Heart right ventricle (tissue), 16 donors: ENCODE measurements at places on chromosomes 1 and 21.

DNA sequence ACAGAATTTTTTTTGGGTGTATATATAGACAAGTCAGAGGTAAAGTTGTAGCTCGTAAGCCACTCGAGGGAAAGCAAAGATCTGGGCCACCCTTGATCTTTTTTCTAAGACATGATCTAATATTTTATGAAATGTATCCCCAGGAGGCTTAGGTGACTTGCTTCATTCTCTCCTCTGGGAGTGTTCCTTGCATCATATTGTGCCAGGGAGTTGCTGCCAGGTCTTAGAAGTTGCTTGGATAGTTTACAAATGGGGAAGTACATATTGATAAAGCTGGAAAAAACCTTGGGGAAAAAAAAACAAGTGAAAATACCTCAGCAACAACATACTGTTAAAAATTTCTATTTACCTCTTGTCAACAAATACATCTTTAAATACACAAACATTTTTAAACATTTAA lies 110.9 kb upstream of the CYYR1 start:
- DNase-seq = no peak

DNA sequence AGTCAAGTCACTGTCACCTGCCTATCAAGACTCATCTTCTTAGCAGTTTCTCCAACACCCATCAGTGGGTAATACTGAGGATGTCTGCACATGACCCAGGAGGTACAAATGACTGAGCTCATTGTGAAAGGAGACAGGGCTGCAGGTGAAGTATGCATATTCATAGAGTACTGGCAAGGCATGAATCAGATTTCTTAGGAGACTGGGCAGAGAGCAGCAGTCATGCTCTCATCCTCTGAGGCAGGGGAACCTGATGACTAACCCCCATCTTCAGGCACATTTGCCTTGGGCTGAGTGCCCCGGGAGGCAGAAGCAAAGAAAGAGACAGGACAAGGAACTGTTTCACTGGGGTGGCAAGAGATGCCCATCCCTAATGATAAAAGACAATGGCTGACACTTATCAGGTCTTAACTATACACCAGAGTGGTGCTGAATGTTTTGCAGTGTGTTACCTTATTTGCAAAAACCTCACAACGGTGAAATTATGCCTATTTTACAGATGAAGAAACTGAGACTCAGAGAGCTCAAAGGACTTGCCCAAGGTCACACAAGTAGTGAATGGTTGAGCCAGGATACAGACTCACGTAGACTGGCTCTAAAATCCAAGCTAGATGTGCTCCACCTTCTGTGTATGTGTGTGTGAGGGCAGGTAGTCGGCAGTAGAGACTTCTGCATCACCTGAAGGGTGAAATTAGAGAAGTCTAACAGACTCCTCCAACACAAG lies 9.2 kb upstream of the GRHL3 start:
- no peak for DNase-seq

- DNase-seq = no peak
Observed at GRCh38 chr1:42700006-42700405, 17.8 kb downstream of the YBX1 start.

- DNase-seq = no peak
Observed at GRCh38 chr1:110428946-110429345, 21.5 kb upstream of the LAMTOR5 start.

- no peak for DNase-seq
Observed at GRCh38 chr1:105793536-105794146, 1262.8 kb upstream of the PRMT6 start.

DNA sequence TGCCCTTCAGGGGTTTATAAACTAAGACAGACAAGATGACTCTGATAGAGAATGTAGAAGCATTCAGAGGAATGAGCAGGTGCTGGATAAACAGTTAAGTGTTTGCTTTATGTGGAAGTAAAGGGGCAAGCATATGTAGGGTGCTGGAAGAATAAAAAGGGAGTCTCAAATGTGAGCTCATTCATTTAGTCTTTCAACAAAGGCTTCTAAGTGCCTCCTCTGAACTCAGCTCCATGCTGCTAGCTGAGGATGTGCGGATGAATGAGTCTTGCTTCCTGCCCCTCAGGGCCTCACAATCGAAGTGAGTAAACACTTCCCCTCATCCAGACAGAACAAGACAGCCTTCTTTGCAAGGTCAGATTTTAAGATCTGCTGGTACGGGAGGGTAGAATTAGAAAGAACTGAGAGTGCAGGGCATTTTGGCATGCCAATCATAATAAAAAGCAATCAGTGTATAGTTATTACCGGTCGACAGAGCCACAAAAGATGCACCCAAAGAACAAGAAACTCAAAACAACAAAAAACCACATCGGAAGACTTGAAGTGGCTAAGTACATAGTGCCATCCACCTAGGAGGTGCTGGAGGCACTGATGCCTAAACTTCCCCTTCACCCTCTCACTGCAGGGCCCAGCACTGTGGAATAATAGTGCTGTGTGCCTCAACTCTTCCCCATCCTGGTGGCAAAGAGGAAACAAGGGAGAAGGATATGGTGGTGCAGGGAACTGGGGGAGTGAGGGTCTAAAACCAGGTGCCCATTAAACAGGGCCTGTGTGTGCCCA lies 69.8 kb downstream of the TNR start:
- DNase-seq = no peak

DNA sequence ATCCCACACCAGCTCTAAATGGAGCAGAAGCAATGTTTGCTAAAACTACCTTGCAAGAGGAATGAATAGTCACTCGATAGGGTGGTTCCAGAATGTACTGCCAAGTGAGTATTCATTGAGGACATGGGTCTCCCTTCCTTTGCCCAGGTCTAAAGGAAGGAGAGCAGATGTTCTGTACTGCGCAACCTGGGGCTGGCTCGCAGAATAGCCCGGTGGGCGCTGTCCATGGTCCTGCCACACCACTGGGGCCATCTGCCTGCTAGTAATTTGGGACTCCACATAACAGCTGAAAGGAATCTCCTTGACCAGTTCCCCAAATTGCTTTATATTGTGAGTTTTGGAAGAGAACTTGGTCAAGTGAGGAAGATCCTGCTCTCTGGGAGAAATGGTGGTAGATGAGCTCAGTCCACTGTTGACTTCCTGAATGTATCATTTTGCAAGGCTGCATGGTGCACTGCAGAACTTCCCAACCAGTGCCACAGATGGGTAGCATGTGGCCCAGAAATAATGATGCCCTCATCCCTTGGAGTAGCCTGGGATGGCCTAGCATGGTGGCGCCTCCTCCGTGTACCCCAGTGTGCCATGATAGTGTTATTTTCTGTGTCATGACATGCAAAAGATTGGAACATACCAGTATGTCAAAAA lies 5.7 kb downstream of the SLC6A17 start:
- peak; percentile 73 for DNase-seq

DNA sequence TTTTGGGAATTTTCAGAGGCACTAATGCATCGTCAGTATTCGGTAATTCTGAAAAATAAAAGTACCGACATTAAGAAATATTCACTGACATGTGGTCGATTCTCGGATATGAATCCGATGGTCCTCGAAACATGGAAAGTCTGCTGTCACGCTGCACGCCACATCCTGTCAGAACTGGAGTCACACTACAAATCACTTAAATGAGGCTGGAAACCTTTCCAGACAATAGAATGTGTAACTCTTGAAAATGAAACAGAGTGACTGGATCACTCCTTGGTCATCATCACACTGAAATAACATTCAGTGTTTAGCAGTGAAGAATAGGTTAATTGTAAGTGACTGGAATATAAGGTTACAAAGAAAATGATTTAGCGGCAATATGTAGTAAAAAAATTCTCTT lies 620.1 kb upstream of the ADAMTS5 start:
- no peak for DNase-seq
